HT-29 (cell line): ENCODE measurements at places on chromosomes 11 and 22. TPM values are rescaled to one million over a fixed set of nuclear protein-coding genes. Genes with fewer than 3 reads are reported as not detected.

The TRMT2A gene
- total RNA-seq, result 241 and 278 TPM in 2 replicates

The OR51I1 gene
- total RNA-seq, result not detected in 2 replicates

The ZNF280A gene
- total RNA-seq, result not detected in 2 replicates

The CLCF1 gene
- 25.5 and 29.7 TPM in 2 replicates for total RNA-seq

The FAM181B gene
- not detected in 2 replicates for total RNA-seq

The MFRP gene
- total RNA-seq, result not detected in 2 replicates

The GSTT2B gene
- total RNA-seq, result 0.70 and 0.89 TPM in 2 replicates

The KRTAP5-2 gene
- not detected in 2 replicates for total RNA-seq

The NXPE1 gene
- total RNA-seq, result not detected in 2 replicates

The ASPHD2 gene
- total RNA-seq, result 0.16 and 0.20 TPM in 2 replicates

The GGTLC2 gene
- not detected in 2 replicates for total RNA-seq

The BIRC2 gene
- 14.8 and 16.1 TPM in 2 replicates for total RNA-seq
